ENCODE measurements at places on chromosomes 13 and 19.

- DNase-seq, result no peak
Measured at GRCh38 chr19:19068659-19069654, 5.2 kb downstream of the SLC25A42 start.

- DNase-seq, result no peak
Measured at GRCh38 chr13:37289212-37289935, 183.9 kb upstream of the CSNK1A1L start.

DNA sequence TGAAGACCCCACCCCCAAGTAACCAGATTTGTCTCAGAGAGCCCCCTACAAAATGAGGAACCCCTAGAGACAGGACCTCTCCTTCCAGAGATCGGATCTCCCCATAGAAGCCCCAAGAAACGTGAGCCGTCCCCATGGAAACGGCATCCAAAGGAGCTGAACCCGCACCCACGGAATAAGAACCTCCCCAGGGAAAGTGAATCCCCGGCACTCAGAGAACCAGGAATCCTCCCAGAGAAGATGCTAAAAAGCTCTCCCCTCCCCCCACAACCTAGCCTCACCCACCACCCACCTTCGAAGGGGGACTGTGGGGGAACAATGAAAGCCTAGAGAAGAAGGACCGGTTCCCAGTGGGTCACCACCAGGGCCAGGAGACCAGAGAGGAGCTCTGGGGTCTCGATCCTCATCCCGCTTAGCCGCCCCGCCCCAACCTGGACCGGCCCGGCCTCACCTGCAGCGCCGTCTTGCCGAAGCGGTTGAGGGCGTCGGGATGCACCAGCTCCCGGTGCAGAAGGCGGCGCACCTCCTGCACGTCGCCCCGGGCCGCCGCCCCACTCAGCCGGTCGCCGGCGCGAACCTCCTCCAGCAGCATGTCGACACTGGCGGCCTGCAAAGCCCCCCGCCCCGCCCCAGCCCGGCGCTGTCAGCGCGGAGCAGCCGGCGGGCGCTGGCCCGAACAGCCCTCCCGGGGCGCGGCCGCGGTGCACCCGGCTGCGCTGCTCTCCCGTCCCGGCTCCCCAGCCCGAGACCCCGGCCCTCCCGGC lies 535 bp downstream of the CDKN2D start:
- DNase-seq, result no peak

- DNase-seq, result no peak
Measured at GRCh38 chr13:101767131-101767530, 314.7 kb downstream of the ITGBL1 start.

GRCh38 chr13:53167561-53167960 lies 138.9 kb downstream of the OLFM4 start:
- no peak for DNase-seq

DNA sequence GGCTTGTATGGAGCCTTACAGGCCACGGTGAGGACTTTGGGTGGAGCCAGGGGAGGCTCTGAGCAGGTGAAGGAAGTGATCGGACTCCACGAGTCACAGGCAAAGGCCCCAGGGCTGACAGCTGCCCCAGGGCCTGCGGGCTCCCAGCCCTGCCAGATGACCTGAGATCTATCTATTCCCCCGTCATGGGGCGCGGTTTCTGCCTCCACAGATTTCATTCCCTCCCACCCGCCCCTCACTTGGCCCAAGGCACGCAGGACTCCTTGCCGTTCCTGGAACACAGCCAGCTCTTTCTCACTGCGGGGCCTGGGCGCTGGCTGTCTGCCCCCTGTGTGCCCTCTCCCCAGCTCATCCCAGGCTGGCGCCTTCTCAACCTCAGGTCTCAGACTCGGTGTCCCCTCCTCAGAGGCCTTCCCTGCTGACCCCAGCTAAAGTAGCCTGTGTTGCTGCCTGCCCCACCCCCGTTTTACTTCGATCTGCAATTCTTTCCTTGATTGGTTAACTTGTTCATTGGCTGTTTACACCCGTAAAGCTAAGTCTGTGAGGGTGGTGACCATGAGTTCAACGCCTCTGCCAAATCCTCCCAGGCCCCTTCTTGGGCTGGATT lies 13.9 kb upstream of the PAK4 start:
- no peak for DNase-seq

DNA sequence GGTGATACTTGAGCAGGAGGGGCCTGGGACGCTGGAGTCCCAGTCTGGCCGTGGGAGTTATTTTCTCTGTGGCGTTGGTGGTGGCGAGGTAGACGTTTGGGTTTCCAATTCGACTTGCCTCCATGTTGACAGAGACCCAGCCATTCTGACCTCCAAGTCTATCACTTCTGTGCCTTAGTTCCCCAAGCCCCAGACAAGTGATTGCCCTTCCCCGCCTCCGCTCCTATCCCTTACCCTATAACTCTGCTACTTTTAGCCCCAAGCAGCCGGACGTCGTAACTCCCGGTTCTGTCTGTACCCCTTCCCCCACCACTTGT lies 549 bp downstream of the TIMM50 start:
- no peak for DNase-seq

- no peak for DNase-seq
Measured at GRCh38 chr19:39132344-39132969, 6.9 kb downstream of the PAK4 start.

GRCh38 chr13:84574851-84575250 lies 692.6 kb upstream of the SLITRK1 start:
- no peak for DNase-seq

DNA sequence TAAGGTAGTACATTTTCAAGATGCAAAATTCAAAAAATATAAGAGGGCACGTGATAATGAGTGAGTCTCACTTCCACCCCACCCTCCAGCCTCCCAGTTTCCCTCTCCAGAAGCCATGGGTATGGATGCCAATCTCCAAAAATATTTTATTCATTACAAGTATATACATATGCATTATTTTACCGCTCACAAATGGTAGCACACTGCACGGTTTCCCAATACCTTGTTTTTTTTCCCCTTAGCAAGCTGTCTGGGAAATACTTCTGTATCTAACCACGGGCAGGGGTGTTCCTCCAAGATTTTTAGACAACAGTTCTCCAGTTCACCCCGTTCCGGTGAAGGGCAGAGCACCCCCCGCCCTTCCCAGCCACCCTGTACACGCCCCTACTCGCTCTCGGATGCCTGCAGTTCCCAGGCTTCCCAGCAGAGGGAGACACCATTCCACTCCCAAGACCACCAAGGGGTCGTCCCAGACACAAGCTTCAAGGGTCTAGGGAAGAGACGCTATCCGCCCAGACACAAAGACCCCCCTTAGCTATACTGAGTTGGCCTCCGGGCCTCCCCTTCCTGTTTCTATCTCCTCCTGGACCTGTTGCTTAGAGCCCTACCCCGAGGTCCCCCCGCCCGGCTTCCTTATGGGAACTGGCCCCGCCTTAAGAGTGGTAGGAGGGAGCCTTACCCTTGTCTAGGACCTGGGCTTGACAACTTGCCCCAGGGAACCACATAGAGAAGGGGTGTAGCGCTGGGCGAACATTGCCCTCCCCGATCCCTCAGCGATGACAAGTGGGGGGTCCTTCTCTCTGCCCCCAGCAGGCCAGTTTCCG lies 1.1 kb upstream of the FXYD3 start:
- no peak for DNase-seq

- no peak for DNase-seq
Measured at GRCh38 chr19:51055866-51056265, 9.0 kb downstream of the KLK13 start.

- DNase-seq, result no peak
Measured at GRCh38 chr13:46617229-46617721, 64.3 kb downstream of the LRCH1 start.

DNA sequence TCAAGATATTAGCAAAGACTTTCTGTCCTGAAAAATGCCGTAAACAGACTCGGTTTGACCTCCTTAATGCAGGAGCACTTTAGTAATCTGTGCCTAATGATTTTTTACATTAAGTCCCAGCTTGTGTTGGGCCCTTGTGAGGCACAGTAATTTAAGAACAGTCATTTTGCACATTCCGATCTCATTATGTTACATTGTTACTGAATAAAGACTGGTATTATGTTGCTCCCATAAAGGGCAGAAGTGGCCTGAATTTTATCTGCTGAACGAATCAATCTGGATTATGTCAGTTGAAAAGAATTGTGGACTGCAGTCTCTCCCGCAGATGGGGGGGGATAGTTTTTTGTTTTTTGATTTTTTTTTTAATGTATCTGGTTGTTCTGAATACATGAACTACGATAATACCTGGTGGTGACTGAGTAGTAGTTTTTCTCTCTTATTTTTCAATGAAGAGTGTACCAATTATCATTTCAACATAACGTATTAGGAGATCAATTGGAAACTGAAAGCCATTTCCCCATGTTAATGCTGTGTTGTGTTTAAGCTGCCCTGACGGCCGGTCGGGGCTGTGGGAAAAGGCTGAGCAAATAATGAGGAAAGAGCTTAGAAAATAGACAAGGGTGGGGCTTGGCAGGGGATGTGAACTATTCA lies 290.2 kb downstream of the ZNF536 start:
- no peak for DNase-seq

DNA sequence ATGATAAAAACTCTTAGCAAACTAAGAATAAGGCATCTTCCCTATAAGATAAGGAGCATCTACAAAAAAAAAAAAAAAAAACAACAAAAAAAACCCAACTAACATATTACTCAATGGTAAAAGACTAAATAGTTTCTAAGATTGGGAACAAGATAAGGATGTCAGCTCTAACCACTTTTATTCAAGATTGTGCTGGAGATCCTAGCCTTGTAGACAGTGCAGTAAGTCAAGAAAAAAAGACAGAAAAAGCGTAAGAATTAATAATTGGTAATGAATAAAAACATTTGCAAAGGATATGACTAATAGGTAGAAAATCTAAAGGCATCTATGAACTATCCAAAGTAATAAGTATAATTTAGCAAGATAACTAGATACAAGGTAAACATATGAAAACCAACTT lies 33.0 kb downstream of the ZIC2 start:
- no peak for DNase-seq

GRCh38 chr13:51988988-51989618 lies 22.1 kb downstream of the ATP7B start:
- DNase-seq, result no peak

DNA sequence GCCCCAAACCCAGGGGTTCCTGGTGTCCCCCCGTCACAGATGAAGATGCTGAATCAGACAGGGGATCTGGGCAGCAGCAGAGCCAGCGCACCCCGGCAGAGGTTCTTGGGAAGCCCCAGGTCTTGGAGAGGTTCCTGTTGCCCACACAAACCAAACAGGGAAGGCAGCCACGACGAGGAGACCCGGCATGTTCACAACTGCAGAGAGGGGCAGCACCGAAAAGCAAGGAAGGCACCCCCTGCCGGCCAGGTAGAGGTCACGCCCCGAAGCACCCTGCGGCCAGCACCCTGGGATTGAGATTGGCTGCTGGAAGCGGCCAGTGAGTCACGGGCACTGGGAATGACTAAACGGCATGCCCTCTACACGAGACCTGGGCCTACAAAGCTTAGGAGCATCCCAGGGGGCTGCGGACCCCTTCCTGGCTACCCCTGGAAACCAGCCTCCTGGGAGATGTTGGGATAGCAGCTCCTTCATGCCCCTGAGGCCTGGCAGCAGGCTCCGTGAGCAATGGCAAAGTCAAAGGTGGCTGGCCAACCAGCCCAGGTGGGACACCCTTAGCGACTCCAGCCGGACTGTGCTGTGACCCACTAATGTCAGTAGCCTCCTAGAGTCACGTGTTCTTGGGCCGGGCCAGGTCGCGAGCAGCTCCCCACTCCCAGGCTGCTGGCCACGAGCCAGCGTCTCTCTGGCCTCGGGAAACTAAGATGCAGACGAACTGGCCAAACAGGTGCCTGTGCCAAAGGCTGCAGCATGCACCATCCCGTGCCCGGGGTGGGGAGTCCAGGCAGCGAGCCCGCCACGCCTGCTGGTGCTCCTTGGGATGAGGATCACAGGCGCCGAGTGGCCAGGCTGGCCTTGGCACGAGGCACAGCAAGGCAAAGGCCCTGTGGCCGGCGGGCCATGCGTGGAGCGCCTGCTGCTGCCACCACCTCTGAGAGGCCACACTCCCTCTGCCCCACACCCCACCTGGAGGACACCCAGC lies 43.2 kb downstream of the MLLT1 start:
- DNase-seq, result no peak

DNA sequence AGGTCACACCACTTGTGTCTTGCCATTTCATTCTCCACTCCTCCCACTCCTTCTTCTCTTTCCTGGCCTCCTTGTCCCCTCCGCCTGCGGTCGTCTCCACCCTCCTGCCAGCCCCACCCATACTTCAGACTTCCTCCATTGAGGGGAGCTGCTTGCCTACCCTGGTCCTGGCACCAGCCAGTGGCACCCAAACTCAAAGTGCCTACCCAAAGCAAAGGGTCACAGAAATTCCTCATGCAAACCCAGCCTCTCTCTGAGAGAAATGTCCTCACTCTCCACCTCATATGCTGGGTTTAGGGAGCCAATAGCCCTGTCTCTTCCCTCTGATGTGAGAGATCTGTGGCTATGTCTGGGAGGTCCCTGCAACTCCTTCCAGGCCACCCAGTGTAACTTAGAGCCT lies 109.6 kb downstream of the TEX26 start:
- DNase-seq, result no peak

DNA sequence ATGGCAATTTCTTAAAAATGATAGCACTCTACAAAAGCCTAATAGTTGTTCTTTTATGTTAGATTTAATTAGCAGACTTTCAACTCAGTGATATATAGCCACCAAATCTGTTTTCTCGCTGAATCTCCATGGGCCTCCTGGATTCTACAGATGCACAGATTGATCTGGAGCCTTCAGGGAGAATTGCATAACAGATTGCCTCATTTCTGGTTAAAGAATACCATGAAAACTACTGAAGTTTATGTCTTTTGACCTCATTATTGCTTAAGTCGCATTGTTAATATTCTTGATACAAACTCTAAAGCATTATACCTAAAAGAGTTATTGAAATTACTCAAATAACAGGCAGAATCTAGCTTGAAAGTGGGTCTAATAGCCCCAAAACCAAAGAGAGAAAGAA lies 53.7 kb upstream of the PRR20A start:
- DNase-seq, result no peak

GRCh38 chr19:39335168-39335548 lies 685 bp downstream of the GMFG start:
- DNase-seq, result no peak

DNA sequence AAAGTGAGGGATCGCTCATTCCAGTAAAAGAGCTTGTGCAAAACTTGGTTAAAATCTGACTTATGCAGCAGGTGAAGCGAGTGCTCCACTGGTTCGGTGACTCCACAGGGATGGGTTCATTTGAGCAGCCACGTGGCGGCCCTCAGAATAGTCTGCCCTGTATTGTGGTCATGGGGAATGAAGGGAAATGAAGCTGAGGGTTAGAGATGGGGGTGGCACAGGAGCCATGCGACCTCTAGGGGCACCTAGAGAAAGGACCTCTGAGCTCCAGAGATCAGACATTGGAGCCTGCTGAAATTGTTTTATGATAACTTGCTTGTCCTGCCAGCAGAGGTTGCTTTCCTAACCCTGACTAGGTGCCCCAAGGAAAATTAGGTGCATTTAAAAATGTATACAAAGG lies 26.6 kb downstream of the CBY2 start:
- no peak for DNase-seq

GRCh38 chr13:26062853-26063444 lies 11.1 kb upstream of the SHISA2 start:
- DNase-seq, result no peak

- DNase-seq, result no peak
Measured at GRCh38 chr13:71625694-71626093, 241.3 kb downstream of the DACH1 start.
